Esophagus muscularis mucosa (tissue), 4 donors: ENCODE measurements at places on chromosomes 3 and 15. TPM values are rescaled to one million over a fixed set of nuclear protein-coding genes. Genes with fewer than 3 reads are reported as not detected.

GRCh38 chr15:40441565-40442531, 1.1 kb downstream of the BAHD1 start:
- H3K27ac ChIP-seq = peak overlapping the region; percentile 86
- peaks cover 7% of the 10 kb centered on the region for H3K27me3 ChIP-seq
- no peak for DNase-seq
- H3K4me1 ChIP-seq = peaks cover 60% of the 10 kb centered on the region

The LAMB2 gene
- total RNA-seq = 852 TPM

The ARGFX gene
- not detected for total RNA-seq

GRCh38 chr3:183555541-183556081, at the start of gene KLHL6:
Gene KLHL6 (minus strand): TSS chr3:183555706. CDS start chr3:183555653, 53 bp downstream.
- no peak for DNase-seq
- no peaks in the 10 kb centered on the region for H3K27me3 ChIP-seq
- no peaks in the 10 kb centered on the region for H3K4me1 ChIP-seq
- peak within 1 kb of the TSS; percentile 15 for H3K27ac ChIP-seq

DNA sequence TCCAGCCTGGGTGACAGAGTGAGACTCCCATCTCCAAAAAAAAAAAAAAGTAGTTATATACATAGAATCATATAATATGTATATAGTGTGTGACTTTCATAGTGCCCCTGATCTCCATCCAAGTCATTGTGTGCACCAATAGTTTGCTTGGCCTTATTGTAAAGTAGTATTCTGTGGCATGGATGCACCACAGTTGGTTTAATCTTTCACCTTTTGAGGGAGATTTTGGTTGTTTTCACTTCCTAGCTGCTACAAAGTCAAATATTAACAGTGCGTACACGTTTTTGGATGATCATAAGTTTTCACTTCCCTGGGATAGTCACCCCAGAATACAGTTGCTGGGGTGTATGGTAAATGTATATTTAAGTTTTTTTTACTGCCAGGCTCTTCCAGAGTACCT, 162.8 kb downstream of the PTPRG start:
- H3K4me3 ChIP-seq = no peak overlapping the region
- no peak for DNase-seq
- no peaks in the 10 kb centered on the region for H3K36me3 ChIP-seq

- no peaks in the 10 kb centered on the region for H3K27me3 ChIP-seq
- no peak overlapping the region for H3K27ac ChIP-seq
- DNase-seq = no peak
- peaks cover 13% of the 10 kb centered on the region for H3K4me1 ChIP-seq
Measured at GRCh38 chr3:189276444-189277219, 104.9 kb downstream of the TPRG1 start.

The LMAN1L gene
- total RNA-seq = not detected

DNA sequence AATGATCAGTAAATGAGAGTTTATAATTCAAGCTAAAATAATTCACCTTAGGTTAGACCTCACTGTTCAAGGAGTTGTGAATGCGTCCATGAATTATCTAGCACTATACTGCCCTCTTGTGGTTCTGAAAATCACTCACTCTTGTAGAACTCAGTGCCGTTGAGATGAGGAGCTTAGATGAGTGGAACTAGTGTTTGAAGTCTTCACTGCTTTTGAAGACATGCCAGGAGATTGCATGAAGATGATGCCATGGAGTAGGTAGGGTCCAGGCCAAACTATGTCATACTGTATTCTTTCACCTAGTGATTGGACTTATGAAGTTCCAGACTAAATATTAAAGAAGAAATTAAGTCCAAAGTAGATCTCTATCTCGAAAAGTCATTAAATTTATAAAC, 28.8 kb downstream of the LYSMD4 start:
- no peak overlapping the region for H3K4me3 ChIP-seq
- no peaks in the 10 kb centered on the region for H3K27me3 ChIP-seq
- H3K36me3 ChIP-seq = peaks cover under 1% of the 10 kb centered on the region

GRCh38 chr15:54089776-54090175, 111.5 kb downstream of the UNC13C start:
- H3K4me3 ChIP-seq = no peak overlapping the region
- no peak overlapping the region for H3K27ac ChIP-seq
- no peaks in the 10 kb centered on the region for H3K4me1 ChIP-seq
- H3K36me3 ChIP-seq = no peaks in the 10 kb centered on the region
- no peak for DNase-seq
- H3K27me3 ChIP-seq = no peaks in the 10 kb centered on the region

- no peak for DNase-seq
- H3K4me3 ChIP-seq = no peak overlapping the region
- H3K4me1 ChIP-seq = no peaks in the 10 kb centered on the region
- H3K27ac ChIP-seq = no peak overlapping the region
Measured at GRCh38 chr15:66608159-66608558, 42.4 kb upstream of the LCTL start.

- no peak overlapping the region for H3K27ac ChIP-seq
- peaks cover 23% of the 10 kb centered on the region for H3K4me1 ChIP-seq
- H3K27me3 ChIP-seq = no peaks in the 10 kb centered on the region
- H3K36me3 ChIP-seq = no peaks in the 10 kb centered on the region
Measured at GRCh38 chr3:139529662-139530061, 9.9 kb downstream of the RBP1 start.

GRCh38 chr15:64187396-64188191, 24.8 kb upstream of the PPIB start:
- H3K27me3 ChIP-seq = no peaks in the 10 kb centered on the region
- no peak overlapping the region for H3K4me3 ChIP-seq
- H3K27ac ChIP-seq = no peak overlapping the region
- no peak for DNase-seq
- no peaks in the 10 kb centered on the region for H3K4me1 ChIP-seq
- H3K36me3 ChIP-seq = no peaks in the 10 kb centered on the region

The CCDC50 gene
- 143 TPM for total RNA-seq

GRCh38 chr15:81723113-81723651, 322.6 kb downstream of the MEX3B start:
- no peaks in the 10 kb centered on the region for H3K4me1 ChIP-seq
- no peak overlapping the region for H3K27ac ChIP-seq
- H3K27me3 ChIP-seq = no peaks in the 10 kb centered on the region
- no peak for DNase-seq
- no peaks in the 10 kb centered on the region for H3K36me3 ChIP-seq
- H3K4me3 ChIP-seq = no peak overlapping the region

GRCh38 chr3:155317211-155317610, 23.7 kb upstream of the STRIT1 start:
- DNase-seq = no peak
- no peak overlapping the region for H3K4me3 ChIP-seq
- H3K4me1 ChIP-seq = no peaks in the 10 kb centered on the region
- no peaks in the 10 kb centered on the region for H3K36me3 ChIP-seq

DNA sequence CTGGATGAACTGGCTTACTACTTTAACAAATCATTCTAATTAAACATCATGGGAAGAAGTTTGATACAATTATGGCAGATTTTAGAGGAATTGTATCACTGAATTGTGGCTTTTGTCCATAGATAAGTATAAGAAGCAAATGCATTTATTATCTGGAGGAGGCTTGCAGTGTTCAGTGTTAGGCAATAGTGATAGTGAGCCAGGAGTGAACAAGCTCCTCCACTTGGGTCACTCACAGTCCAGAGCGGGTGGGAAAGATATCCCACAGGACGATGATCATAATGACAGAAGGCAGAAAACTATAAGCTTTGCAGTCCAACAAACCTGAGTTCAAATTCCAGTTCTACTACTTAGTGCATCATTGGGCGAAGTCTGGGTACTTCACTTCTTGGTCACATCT, 64.0 kb upstream of the VILL start:
- H3K27me3 ChIP-seq = no peaks in the 10 kb centered on the region
- peaks cover 51% of the 10 kb centered on the region for H3K4me1 ChIP-seq
- no peaks in the 10 kb centered on the region for H3K36me3 ChIP-seq
- no peak overlapping the region for H3K4me3 ChIP-seq

DNA sequence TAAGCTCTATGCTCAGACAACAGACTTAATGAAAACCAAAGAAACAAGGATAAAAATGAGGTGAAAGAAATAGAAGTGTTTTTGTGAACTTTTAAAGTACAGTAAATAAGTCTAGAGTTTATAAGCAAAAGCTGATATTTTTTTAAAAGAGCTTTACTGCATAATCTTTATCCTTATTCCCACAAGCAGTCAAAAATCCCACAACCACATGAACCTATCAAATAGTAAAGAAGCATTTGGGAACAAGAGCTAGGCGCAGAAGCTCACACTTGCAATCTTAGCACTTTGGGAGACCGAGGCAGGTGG, 103.8 kb upstream of the TJP1 start:
- H3K4me1 ChIP-seq = no peaks in the 10 kb centered on the region
- no peak for DNase-seq
- H3K27me3 ChIP-seq = no peaks in the 10 kb centered on the region
- no peak overlapping the region for H3K4me3 ChIP-seq

The GABRA5 gene
- 58.6 TPM for total RNA-seq

GRCh38 chr3:136621628-136622027, 130.6 kb downstream of the STAG1 start:
- H3K4me1 ChIP-seq = peaks cover 16% of the 10 kb centered on the region
- no peak overlapping the region for H3K4me3 ChIP-seq
- H3K27ac ChIP-seq = no peak overlapping the region
- no peaks in the 10 kb centered on the region for H3K27me3 ChIP-seq

GRCh38 chr3:126008219-126008618, 39.2 kb downstream of the ROPN1B start:
- H3K27me3 ChIP-seq = no peaks in the 10 kb centered on the region
- H3K4me1 ChIP-seq = no peaks in the 10 kb centered on the region
- no peak overlapping the region for H3K27ac ChIP-seq
- H3K4me3 ChIP-seq = no peak overlapping the region
